ENCODE measurements at places on chromosomes 11 and 22.

DNA sequence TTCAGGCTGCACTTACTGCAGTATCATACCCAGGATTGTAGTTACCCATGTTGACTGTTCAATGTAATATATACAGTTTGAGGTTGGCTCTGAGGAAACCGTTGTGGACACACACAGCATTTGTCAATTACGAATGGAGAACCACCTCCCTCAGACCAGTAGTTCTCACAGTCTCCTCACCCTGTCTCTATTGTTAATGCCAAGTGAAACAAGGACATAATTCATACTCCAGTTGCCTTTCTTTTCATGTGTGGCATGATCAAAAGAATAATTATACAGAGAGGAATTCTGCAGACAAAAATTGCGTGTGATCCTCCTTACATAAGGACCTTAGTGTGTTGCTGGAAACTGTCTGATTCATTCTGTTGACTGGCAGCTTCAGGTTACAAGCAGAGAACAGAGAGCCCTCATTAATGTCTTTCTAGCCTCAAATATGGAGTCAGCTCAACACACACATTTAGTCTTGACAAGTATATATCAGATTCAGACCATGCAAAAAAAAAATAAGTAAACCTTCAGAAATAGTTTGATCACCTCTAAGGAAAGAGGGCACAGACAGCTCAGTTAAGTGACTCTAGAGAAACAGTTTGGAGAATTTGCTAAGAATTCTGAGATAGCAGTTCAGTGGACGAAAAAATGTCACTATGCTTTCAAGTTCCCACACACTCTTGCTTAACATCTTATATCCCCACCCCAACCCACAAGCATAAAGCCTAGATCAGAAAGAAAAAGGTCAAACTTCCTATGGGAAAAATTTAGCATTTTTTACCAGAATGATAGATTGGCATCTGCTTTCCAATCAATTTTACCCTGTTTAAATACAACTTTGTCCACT is 96.1 kb downstream of the MAML2 start:
- no peak for DNase-seq

DNA sequence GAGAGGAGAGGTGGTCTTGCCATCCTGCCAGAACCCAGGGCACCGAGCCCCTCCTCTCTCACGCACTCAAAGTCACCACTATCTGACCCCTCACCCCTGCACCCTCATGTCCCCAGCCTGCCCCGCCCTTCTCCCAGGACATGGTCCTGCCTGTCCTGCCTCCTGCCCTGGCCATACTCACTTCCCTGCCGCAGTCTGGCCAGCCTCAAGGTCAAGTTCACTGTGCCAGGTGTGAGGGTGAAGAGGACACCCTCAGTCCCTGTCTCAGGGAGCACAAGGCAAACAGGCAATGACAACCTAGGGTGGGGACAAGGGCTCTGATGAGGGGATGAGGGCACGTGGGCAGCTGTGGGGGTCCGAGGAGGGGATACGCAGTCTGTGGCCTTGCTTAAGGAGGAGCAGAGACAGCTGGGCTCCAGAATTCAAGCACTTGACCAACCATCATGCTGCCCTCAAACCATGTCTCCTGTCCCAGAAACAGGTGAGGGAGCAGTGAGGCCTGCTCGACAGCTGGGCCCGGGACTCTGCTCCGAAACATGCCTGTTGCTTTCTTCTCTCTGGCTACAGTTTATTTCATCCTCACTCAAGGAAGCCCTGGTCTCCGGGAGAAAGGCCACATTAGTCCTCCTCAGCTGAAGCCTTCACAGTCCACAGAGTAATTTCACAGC is 36.6 kb downstream of the PDGFB start:
- DNase-seq: no peak

GRCh38 chr11:105592035-105592434 is 17.8 kb upstream of the GRIA4 start:
- no peak for DNase-seq

GRCh38 chr11:2209370-2209801 is 37.8 kb upstream of the TH start:
- DNase-seq: no peak

DNA sequence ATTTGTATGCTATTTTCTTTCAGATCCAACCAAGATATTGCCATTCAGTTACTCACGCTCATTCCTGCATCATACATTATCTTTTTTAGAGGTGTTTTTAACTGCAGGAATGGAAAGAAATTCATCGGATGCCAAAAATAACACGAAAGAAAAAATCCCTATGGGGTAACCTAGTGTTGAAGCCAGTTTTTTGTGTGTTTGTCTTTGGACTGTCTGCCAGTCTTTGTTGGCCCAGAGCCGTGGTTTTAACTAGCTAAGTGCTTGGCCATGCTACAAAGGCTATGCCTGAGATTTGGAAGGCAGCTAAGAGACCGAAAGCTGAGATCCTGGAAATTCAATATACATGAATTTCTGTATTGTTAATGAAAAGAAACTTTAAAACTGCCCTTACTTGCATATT is 309.8 kb upstream of the CNTN5 start:
- no peak for DNase-seq

DNA sequence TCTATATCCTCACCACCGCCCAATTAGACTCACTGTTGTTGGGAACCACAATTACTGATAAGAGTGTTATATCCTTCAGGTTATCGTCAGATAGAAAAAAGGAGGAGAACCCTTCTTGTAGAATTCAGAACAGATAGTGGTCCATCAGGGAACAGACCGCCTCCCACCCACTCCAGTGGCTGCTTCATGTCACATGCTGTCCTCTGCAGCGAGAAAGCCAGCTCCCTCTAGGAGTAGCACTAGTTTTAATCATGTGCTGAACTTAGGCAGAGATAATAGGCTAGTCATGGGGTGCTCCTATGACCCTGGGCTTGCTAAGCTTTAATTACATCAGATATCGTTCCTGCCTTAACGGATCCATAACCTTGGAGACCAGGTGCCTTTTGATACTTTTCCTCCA is 51.5 kb upstream of the RAB1B start:
- DNase-seq: no peak

GRCh38 chr11:26948881-26949280 is 45.0 kb upstream of the FIBIN start:
- no peak for DNase-seq

DNA sequence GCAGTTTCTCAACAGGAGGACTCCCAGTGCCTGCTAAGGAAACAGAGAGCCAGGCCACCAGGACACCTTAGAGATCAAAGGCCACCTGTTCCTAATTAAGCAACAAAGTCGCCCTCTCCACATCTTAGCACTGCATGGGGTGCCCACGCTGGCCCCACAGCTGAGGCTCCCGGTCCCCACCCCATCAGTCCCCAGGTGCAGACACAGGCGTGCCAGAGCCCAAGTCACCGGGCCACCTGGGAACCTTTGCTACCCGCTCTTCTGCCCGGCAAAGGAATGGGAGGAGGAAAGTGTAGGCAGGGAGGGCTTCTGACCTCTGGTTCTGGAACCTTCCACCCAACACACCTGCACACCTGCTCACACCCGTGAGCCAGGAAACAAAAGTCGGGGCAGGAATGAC is 85.5 kb upstream of the PRR5 start:
- DNase-seq: no peak
